Glutamatergic neuron (in vitro differentiated cells): ENCODE measurements at places on chromosomes 3 and 15.

GRCh38 chr3:127450331-127450730 lies 140.2 kb downstream of the TPRA1 start:
- peak; percentile 11 for DNase-seq

- DNase-seq, result peak; percentile 20
These were observed 482.4 kb upstream of the SGO1 start for GRCh38 chr3:20668411-20668810.

DNA sequence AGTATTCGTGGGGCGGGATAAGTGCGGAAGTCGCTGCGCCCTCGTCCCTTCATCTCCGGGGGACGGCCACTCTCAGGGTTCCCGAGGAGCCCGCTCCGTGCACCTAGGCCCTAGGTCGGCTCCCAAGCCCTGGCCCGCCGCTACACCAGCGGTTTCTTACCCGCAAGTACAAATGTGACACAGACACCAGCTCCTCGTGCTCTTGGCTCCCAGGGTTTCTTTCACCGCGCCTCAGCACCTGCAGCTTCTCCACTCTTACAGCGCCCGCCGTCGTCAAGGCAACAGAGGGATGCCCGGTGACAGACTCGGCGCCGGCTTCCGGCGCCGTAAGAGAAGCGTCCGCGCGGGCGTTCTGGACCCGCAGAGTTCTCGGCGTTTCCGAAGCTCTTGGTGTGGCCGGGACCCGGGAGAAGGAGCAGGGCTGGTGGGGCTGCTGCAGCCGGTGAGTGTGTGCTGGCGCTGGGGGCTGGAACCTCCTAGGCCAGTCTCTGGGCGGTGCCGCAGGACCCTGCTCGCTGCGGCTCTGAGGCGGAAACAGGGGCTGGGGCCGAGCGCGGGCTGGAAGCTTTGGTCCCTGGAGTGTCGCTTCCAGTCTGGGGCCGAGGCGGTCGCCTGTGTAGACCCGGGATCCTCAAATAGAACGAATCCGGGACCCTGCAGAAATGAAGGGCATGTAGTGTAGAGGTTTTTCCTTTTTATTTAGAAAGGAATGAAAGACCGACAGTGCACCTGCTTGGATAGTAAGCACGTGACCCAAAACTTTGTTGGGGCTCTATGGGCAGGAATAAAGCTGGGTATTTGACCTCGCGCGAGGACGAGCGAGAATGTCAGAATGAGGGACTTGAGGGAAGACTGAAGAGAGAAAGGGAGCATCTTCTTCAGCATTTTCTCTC lies 155.4 kb upstream of the GOLGA6L4 start:
- DNase-seq, result peak; percentile 78

DNA sequence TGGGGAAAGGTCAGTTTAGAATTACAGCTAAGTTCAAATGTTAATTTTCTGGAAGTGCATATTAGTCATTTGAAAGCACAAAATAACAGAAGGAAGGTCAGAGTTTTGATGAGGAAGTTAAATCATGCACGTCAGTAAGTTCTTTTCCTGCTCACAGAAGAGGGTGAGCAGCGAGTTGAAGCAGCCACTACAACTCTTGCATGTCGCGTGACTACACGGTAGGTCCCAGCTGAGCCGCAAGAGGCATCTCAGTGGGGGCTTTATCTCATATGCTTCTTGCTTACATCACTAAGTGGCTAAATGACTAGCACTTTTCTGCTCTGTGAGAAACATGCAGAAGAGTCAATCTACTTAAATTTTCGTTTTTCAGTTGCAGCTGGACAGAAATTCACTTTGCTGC lies 21.3 kb upstream of the SEC62 start:
- no peak for DNase-seq

GRCh38 chr15:62942428-62942827 lies 100.1 kb upstream of the TPM1 start:
- no peak for DNase-seq

DNA sequence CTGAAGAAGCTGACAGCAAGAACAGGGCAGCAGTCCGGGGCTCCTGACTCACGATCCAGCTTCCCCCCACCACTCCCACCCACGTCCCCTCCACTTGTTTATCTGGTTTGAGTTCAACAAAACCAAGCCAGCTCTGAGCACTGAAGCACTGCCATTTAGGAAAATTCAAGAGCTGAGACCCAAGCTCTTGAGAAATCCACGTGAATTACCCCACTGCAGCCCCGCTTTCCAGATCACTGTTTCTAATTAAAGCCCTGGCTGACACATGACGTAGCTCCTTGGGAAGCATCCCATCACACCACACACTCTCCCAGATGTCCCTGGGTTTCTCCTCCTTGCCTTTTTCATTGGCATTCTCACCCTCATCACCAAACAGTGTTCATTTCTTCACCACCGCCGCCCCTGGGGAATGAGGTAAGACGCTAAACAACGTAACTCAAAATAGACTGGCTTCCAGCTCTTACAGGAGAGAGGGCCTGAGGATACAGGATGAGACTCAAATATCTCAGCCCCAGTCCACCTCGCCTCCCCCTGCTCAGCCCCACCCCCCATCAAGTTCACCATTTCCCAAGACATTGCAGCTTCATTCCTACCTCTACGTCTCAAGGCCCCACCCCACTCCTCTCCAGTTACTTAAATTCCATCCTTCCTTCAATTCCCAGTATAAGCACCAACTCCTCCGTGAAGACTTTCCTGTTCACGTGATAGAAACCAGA lies 95.4 kb downstream of the SRGAP3 start:
- DNase-seq, result no peak

GRCh38 chr3:52834871-52835501 lies at the start of gene MUSTN1:
Gene MUSTN1 (minus strand): TSS chr3:52835019. CDS start chr3:52834948, 71 bp downstream.
- DNase-seq, result peak; percentile 57

DNA sequence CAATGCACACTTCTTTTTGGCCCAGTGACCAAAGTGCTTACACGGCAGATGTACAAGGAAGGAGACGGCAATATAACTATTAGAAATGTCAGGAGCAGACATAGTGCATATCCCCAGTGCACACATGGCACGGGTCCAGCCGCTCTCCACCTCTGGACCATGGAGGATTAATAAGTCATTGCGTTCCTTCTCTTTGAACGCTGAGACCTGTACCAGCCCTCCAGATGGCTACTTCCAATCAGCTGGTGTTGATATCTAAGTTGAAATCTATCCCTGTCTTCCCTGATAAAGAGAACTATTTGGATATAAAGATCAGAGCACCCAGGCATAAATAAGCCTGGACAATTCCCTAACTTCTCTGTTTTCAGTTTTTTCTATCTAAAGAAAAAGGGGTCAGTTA lies 212.5 kb downstream of the CADPS start:
- no peak for DNase-seq

DNA sequence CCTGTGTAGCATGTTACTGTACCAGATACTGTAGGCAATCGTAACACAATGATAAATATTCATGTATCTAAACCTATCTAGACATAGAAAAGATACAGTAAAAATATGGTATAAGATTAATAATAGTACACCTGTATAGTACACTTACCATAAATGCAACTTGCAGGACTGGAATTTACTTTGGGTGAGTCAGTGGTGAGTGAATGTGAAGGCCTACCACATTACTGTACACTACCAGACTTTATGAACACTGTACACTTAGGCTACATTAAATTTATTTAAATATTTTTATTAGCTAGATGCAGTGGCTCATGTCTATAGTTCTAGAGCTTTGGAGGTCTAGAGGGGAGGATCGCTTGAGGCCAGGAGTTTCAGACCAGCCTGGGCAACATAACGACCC lies 186.6 kb upstream of the ROPN1 start:
- DNase-seq, result no peak

- no peak for DNase-seq
These were observed 339.8 kb upstream of the WNT5A start for GRCh38 chr3:55826731-55827496.

GRCh38 chr3:157861076-157861765 lies 245.0 kb downstream of the SHOX2 start:
- no peak for DNase-seq

DNA sequence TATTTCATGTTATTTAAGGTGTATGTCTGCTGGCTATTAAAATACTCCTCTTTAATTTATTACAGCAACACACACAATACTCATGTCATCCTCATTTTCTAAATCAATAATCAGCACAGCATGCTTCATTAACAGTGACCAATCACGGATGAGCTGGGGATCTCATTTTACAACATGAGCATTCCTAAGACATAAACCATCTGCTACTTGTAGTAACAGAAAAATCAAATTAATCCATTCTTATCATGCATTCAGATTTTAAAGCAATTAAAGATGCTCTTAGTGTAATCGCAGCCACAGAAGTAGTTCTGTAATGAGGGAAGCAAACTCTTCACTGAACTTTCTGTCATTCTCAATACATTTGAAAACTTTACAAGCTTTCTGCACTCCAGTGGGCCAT lies 191.1 kb downstream of the TBC1D5 start:
- no peak for DNase-seq

DNA sequence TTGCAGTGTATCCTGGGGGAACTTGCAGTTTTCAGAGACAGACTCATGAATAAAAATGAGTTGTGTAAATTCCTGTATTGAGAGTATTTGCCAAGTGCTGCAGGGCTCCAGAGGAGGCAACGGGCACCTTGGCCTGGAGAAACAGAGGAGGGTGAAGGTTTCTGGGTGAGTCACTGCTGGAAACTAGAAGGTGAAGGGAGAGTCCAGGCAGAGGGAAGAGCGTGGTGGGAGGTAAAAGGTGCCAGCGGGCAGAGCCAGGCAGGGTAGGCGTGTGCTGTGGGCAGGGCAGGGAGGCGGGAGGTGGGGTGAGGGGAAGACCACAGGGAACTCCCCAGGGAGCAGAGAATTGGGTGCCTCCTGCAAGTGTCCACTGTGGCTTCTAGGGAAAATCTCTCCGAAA lies 120.8 kb downstream of the SLCO3A1 start:
- no peak for DNase-seq

DNA sequence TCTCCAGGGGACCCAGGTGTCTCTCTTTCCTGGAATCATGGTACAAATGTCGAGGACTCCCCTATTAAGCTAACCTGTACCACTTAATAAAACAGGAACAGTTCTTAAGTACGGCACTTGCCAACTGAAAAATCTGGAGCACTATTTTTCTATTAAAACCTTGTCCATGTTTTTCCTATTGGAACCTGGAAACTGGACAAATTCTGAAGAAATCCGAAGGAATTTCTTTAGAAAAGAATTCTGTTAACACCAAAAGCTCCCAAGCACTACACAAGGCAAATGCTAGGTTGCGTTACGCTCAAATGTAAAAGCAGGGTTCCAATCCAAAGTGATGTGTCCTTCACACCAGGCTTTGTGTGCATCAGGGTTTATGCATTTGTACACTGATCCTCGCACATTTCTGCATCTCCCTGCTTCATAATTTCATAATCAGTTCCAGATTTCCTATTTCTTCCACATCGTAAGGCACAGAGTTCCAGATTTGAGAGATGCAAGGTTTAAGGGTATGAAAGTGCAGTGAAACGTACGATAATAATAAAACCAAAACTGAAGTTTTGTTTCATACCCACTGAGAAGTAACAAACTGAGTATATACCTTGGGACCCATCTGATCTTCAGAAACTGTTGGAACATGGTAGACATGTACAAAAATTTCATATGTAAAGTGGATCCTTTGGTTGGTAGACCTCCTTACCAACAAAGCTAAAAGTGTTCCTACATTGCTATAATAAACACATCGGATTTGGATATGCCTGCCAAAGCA lies 132.1 kb upstream of the WNT5A start:
- DNase-seq, result no peak

DNA sequence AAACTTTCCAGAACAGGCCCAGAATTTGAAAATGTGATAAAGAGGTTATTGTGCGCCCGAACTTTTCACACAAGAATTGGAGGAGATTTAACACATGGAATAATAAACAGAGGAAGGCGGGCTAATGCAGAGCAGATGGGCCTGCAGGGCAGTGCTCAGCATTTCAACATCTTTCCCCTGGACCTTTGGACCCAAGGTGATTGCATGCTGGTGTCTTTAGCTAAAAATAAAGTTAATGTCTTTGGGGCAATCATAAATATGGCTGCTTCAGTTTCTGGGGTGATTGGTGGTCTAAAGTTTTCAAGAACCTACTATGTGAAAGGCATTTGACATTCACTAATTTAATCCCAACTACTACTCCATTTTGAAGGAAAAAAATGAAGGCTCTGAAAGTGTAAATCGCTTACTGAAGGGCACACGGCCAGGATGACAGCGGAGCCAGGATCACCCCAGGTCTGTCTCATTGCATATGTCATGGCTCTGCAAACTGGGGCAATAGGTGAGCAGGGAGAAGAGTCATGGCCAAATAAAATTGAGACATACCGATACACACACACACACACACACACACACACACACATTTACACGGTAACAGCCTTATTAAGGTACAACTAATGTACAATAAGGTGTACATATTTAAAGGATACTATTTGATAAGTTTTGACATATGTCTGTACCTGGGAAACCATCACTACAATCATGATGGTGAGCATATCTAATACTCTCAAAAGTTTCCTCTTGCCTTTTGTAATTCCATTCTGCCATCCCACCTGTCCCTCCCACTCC lies 243.1 kb upstream of the LRRFIP2 start:
- no peak for DNase-seq
